ENCODE measurements at places on chromosomes 16 and 17. TPM values are rescaled to one million over a fixed set of nuclear protein-coding genes. Genes with fewer than 3 reads are reported as not detected.

DNA sequence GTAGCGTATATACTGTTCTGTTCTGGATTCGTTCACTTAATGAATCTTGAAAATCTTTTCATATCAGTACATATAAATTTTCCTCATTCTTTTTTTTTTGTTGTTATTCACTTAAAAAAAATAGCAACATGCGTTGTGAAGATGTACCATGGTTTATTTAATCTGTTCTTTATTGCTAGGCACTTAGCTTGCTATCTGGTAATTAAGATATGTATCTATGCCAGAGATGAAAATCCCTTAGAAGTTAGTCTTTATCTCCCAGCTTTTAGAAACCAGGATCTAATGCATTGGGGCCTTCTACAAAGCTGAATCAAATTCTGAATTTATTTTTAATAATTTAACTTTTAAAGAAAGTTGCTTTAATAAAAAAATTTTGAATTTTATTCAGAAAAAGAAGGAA lies 13.0 kb upstream of the DNAJA2 start:
- H3K4me1 ChIP-seq, result no peaks in the 10 kb centered on the region
- H3K36me3 ChIP-seq, result no peaks in the 10 kb centered on the region
- H3K4me3 ChIP-seq, result no peak overlapping the region
- H3K27me3 ChIP-seq, result no peaks in the 10 kb centered on the region
- no peak for DNase-seq
- no peak overlapping the region for H3K27ac ChIP-seq

KIF18B gene
- 1.6 TPM for total RNA-seq

DNA sequence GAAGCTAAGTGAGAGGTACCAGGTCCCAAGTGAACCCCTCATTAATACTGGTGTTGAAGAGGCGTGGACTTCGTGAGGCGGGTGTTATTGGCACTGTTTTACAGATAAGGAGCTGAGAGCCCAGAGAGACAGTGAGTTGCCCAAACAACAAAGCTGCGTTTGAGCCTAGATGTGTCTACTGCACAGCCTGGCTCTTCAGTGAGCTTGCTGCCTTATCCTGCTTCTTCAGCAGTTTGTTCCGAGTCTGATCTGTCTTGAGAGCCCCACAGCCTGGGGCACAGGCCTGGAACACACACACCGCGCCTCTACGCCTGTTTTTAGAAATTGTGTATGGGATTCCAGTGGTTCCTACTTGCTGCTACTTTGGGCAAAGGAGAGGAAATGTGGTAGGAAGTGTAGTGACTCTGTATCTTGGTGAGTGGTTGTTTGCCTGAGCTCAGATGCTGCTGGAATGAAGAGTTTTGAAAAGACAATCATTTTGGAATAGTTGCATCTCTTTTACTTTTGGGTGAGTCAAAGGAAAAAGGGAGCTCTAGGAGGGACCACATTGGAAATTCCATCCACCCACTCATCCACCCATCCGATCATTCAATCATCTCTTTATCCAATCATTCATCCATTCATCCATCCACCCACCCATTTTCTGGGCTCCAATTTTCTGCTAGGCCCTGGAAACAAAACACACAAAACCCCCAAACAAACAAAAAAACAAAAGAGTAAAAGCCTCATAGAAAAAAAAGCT lies 22.3 kb upstream of the PLCG2 start:
- no peaks in the 10 kb centered on the region for H3K36me3 ChIP-seq
- no peak overlapping the region for H3K27ac ChIP-seq
- peaks cover 6% of the 10 kb centered on the region for H3K4me1 ChIP-seq

- H3K27me3 ChIP-seq, result no peaks in the 10 kb centered on the region
- peak overlapping the region; percentile 45 for H3K27ac ChIP-seq
- H3K4me3 ChIP-seq, result peak overlapping the region; percentile 58
- peaks cover 89% of the 10 kb centered on the region for H3K4me1 ChIP-seq
These were observed 1.0 kb downstream of the LMF1 start for GRCh38 chr16:969508-970385.

GRCh38 chr17:2983255-2983654 lies 80.2 kb downstream of the OR1D5 start:
- no peak for DNase-seq
- H3K4me1 ChIP-seq, result peaks cover 7% of the 10 kb centered on the region
- H3K27ac ChIP-seq, result no peak overlapping the region
- peaks cover 10% of the 10 kb centered on the region for H3K36me3 ChIP-seq
- no peaks in the 10 kb centered on the region for H3K27me3 ChIP-seq
- no peak overlapping the region for H3K4me3 ChIP-seq

GRCh38 chr17:57605675-57606105 lies 139.4 kb downstream of the CCDC182 start:
- H3K27ac ChIP-seq, result peak overlapping the region; percentile 77
- no peak overlapping the region for H3K4me3 ChIP-seq
- DNase-seq, result no peak

- no peak for DNase-seq
- no peaks in the 10 kb centered on the region for H3K36me3 ChIP-seq
- H3K4me3 ChIP-seq, result no peak overlapping the region
- H3K27me3 ChIP-seq, result no peaks in the 10 kb centered on the region
- no peak overlapping the region for H3K27ac ChIP-seq
These were observed 43.3 kb downstream of the HAPSTR1 start for GRCh38 chr16:9134739-9135138.

- DNase-seq, result no peak
- H3K27me3 ChIP-seq, result no peaks in the 10 kb centered on the region
- H3K4me1 ChIP-seq, result no peaks in the 10 kb centered on the region
- H3K4me3 ChIP-seq, result no peak overlapping the region
These were observed 19.3 kb downstream of the CNTROB start for GRCh38 chr17:7951143-7951792.

- peaks cover 23% of the 10 kb centered on the region for H3K4me1 ChIP-seq
- no peak overlapping the region for H3K27ac ChIP-seq
- peaks cover 14% of the 10 kb centered on the region for H3K27me3 ChIP-seq
- no peak overlapping the region for H3K4me3 ChIP-seq
- no peaks in the 10 kb centered on the region for H3K36me3 ChIP-seq
These were observed 18.3 kb upstream of the ADCY7 start for GRCh38 chr16:50247906-50248608.
